RCC 7860 (cell line): ENCODE measurements at places on chromosomes 1 and 21.

- DNase-seq: no peak
These were observed 42.0 kb downstream of the ADSS2 start for GRCh38 chr1:244409701-244410100.

DNA sequence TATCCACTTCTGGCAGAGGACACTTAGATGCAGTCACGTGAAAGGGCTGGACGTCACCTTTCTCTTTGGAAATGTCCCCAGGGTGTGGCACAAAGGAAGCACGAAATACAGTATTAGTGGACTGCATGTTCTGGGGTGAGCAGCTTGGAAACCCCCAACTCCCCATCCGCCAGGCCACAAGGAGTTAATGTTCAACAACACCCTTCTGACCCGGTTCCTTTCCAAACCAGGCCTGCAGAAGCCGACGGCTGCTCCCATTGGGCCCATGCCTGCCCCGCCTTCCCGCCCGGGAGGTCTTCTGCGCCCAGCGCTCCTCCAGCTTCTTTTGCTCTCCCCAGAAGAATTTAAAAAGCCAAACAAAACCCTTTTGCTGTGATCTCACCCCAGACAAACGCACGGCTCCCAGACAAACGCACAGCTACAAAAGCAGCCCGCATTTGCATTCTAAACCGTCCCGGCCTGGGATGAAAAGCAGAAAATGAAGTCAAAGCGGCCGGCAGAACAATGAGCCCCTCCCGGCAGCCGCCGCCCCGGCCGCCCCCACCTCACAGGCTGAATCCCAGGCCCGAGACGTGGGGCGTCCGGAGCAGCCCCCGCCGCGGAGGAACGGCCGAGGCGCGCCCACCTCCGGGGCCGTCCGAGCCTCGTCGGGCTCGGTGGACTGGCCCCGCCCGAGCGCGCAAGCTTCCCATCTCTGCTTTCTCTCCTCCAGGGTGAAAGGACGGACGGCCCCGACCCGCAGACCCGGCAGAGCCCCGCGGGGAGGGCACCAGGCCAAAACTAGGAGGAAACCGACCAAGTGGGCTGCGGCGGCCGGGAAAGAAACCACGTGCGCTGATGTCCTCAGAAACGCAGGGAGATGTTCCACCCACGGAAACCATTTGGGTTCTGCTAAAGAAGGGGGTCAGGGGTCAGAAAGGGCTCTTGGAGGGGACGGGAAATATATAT, 101.9 kb downstream of the PLPP3 start:
- no peak for DNase-seq

DNA sequence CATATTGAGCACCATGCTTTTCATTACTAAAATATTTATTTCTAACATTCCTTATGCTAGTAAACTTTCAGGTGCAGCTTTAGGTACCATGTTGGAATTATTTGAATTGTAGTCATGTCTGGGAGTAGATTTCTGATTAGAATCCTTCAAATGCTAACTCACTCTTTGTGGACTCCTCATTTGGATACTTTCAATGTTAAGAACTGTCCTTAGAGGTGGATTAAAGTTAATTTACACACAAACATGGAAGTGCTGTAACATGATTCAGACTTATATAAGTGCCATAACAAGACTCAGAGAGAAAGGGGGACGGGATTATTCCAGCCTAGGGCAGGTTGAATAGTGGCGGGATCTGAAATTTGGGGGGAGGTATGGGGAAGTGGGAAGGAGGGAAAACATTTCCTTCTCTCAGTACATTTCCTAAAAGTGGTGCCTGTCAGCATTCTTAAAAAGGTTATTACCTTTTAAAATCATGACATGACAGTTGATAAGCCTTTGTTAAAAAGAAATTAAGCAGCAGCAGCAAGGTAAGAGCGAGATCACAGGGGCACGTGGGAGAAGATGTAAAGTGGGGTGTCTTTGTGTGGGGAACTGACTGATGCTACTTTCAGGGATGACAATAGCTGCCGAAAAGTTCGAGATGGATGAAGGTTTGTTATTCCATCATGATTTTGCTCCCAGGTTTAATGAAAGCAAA, 44.4 kb downstream of the HHAT start:
- no peak for DNase-seq

DNA sequence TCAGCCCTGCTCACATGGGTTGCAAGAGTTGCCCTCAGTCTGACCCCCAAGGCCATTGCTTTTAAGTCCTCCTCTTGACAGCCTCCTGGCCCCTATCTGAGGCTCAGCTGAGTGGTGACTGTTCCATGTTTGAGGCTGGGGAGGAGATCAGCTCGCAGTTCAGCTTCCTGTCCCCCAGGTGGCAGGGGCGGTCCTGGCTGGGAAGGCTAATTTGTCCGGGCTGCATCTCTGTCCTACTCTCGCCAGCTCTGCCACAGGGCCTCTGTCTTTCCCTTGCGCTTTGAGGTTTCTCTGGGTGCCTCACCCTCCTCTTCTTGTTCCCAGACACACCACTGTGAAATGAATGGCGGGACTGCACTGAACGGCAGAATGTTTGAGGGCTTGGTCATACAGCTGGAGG, 157.3 kb downstream of the KCNJ6 start:
- peak; percentile 33 for DNase-seq

DNA sequence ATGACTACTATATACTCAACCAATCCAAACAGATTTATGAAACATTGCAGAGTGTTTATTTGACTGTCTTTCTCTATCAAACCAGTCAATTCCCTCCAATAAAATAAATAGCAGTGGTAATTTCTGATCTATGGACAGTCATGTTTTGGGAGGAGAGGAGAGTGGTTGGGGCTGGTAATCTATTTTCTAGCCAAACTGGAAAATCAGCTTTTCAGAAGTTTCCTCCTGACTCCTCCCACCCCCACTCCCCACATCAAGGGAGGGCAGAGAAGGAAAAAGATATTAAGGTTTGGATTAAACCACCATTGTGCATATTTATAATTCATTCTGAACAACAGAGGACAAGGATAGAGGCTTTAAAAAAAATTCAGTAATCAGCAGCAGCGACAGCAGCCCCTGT, 69.4 kb upstream of the SOX13 start:
- no peak for DNase-seq

DNA sequence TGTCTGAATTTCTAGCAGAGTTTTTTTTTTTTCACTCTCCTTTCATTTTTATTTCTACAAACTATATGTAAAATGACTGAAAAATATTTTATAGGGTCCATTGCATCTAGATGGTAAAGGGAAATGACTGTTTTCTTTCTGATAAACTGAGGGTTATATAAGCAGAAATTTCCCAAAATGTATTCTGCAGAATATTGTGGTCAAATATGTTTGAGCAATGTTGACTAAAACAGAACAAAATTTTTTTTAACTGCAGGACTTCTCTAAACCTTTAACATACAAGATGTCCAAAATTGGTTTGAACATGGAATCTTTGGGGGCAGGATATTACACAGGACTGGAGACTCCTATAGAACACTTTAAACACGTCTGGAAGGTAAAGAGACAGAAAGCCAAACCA, 190.5 kb downstream of the TOMM20 start:
- no peak for DNase-seq

DNA sequence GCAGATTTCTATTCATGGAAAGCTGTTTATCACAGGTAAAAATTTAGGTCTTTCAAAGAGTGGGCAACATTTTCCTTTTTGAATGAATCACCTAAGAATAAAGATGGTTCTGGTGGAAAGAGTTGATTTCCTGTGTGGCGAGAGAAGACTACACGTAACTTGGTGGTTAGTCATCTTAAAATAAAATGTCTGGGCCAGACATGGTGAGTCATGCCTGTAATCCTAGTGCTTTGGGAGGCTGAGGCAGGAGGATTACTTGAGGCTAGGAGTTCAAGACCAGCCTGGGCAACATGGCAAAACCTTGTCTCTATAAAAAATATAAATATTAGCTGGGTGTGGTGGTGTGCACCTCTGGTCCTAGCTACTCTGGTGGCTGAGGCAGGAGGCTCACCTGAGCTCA, 65.7 kb downstream of the DISP1 start:
- DNase-seq: peak; percentile 87

- DNase-seq: no peak
These were observed 2.0 kb downstream of the PI4KB start for GRCh38 chr1:151325231-151325630.

DNA sequence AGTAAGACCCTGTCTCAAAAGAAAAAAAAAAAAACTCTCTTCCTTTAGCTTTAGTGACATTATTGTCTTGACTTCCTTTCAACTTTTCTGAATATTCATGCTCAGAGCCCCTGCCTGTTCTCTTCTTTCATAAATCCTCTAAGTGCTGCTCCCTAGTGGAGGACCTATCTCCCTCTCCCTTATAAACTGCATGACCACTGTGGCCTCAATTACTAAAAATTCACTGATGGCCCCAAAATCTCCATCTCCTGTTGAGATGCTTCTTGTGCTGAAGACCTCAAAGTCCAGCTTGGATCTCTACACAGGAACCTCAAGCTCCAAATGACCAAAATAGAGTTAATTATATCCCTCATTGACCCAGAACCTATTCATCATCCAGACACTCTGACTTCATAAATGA, 7.8 kb downstream of the ITLN1 start:
- no peak for DNase-seq

GRCh38 chr1:13492711-13493110, 21.1 kb downstream of the LRRC38 start:
- DNase-seq: no peak

DNA sequence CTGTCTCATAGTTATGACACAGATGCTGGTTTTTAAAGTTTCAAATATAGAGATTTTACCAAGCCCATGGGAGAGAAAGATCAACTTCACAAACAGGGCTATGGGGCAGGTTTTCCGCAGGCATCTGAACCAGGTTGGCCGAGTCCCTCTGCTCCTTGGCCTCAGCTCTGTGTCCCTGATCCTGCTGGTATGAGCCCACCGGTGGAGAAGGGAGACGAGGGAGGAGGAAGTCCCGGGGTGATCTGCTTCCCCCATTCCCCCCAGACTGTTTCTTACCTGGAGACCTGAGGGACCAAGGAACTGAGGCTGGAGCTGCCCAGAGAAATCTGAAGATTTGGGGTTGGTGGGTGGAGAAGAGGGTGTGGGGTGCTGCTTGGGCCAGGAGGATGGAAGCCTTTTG, 28.9 kb upstream of the BTG2 start:
- no peak for DNase-seq

GRCh38 chr1:196516373-196516772, 91.9 kb downstream of the KCNT2 start:
- DNase-seq: no peak

- DNase-seq: no peak
These were observed 65.7 kb upstream of the NHLH2 start for GRCh38 chr1:115906627-115907026.

GRCh38 chr1:13763222-13763621, 63.2 kb downstream of the PRDM2 start:
- DNase-seq: no peak

DNA sequence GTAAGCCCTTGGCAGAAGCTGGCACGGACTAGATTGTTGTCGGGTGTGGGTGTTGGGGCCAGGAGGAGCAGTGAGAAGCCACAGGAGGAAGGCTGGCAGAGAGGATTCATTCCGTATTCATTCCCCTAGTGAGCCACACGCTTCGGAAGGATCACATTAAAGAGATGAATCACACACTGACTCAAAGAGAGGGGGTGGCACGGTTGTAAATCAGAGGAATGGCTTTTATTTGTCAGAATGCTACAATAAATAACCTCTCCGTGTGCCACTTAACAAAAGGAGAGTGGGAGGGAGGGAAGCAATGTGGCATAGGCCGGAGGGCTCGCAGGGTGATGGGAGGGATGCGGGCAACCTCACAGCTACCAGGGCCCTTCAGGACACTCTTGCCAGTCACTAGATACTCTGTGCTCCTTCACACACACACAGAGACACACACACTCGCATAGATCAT, 135.5 kb downstream of the HIVEP3 start:
- peak; percentile 87 for DNase-seq

GRCh38 chr1:10835822-10836421, 39.5 kb upstream of the CASZ1 start:
- DNase-seq: no peak

DNA sequence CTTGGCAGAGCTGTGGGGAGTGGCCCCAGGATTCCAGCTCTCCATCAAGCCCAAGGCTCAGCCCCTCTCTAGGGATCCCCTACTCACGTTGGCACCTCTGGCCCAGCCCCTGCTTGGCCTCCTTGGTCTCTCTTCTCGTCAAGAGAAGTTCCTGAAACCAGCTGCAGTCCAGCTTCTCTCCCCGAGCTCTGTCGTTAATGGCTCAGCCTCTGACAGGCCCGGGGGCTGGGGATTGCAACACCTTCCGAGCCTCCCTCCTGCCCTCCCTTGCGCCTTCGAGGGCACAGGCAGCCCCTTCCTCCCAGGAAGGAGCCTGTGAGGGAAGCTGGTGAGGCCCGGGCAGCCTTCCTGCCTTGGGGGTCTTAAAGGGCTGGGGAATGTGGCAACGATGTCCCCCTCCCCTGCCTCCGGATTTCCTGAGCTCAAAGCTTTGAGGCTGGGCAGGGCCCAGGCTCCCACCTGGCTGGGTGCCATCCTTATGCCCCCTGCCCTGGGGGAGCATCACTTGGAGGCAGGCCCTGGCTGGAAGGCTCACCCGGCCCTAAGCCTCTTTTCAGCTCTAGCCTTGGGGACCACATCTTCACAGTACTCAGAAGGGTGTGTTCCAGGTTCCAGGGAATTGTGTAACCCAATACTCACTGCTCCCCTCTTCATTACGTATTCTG, at the start of gene CSF3R:
CSF3R (minus strand) TSS at position 190 of the 665 bp plus-strand sequence. CDS start 3,417 bp downstream, outside the sequence.
- DNase-seq: no peak

DNA sequence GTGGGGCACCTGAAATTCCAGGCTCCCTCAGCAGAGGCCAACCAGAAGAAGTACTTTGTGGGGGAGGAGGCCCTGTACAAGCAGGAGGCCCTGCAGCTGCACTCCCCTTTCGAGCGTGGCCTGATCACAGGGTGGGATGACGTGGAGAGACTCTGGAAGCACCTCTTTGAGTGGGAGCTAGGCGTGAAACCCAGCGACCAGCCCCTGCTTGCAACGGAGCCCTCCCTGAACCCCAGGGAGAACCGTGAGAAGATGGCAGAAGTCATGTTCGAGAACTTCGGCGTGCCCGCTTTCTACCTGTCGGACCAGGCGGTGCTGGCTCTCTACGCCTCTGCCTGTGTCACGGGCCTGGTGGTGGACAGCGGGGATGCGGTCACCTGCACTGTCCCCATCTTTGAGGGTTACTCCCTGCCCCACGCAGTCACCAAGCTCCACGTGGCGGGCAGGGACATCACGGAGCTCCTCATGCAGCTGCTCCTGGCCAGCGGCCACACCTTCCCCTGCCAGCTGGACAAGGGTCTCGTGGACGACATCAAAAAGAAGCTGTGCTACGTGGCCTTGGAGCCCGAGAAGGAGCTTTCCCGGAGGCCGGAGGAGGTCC, 634 bp downstream of the ACTRT2 start:
- DNase-seq: no peak

DNA sequence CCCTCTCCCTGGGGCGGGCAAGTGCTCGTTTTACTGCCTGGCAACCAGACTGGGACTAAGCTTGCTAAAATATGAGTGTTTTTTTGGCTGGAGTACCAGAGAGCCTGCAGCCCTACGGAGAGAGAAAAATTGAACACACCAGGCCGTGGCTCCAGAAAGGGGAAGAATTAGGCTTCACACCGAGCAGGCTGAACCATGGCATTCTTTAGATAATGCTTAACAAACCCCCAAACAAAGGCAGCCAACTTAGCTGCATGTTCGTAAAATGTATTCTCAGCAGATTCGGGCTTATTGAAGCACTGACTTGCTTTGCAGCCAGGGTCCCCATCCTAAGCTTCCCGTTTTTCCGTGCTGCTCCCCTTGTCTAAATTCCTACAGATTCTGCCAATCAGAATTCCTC, 76.6 kb downstream of the LMX1A start:
- DNase-seq: no peak
